NCI-H1930 (cell line): ENCODE measurements at places on chromosomes 3 and 15.
A peak's percentile ranks its signal among the peaks of the same experiment; 100 is the strongest.

DNA sequence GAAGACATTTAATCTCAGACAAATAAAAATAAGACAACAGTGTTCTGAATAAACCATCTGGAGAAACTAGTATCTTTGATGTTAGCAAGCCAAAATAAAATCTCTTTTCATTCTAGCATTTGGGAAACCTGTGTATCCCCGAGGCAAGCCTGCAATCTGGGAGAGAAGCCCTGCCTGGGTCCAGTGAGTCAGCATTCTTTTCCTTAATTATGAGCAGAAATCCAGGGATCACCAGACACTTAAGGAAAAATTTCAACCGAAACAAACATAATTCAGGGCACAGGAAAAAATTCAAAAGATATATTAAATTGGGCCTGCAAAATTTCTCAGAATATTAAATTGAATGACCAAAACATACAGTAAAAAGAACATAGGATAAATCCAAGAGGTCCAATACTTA, 4.2 kb downstream of the NCBP2 start:
- no peak for DNase-seq

GRCh38 chr3:134933997-134934396, 138.9 kb downstream of the EPHB1 start:
- no peak for DNase-seq

DNA sequence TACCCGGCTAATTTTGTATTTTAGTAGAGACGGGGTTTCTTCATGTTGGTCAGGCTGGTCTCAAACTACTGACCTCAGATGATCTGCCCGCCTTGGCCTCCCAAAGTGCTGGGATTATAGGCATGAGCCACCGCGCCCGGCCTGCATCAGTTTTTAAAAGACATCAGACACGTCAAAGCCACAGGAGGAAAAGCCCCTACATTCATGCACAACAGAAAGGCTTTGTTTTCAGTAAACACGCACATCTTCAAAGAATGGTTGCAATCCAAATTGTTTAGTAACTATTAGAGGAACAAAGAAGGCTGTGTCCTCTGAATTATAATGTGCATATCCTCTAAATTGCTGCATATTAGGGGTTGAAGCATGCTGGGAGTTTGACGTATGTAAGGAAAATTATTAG, 53.3 kb downstream of the BTD start:
- no peak for DNase-seq

- no peak for DNase-seq
These were observed 154.5 kb upstream of the TBL1XR1 start for GRCh38 chr3:177351757-177352158.

GRCh38 chr15:52789008-52789600, 1.0 kb downstream of the ONECUT1 start:
- no peak for DNase-seq

GRCh38 chr15:54816401-54816800, 380.3 kb downstream of the RSL24D1 start:
- DNase-seq, result no peak

GRCh38 chr3:186994000-186994955, 64.0 kb downstream of the ST6GAL1 start:
- no peak for DNase-seq

DNA sequence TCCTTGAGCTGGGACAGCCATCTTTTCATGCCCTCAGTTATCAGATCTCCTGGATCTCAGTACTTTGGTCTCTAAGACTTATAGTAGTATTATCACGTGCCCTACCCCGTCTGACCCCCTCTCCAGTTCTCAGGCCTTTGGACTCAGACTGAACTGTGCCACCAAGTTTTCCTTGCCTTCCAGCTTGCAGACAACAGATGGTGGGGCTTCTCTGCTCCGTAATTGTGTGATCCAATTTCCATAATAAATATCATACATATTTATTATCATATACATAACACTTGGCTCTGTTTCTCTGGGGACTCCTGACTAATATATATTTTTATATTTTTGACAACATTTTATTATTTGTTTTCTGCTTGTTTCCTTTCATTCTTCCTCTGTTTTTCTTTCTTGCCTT, 458.8 kb upstream of the SEMA6D start:
- DNase-seq, result no peak

- DNase-seq, result no peak
These were observed 6.2 kb downstream of the STIMATE start for GRCh38 chr3:52891164-52891563.

DNA sequence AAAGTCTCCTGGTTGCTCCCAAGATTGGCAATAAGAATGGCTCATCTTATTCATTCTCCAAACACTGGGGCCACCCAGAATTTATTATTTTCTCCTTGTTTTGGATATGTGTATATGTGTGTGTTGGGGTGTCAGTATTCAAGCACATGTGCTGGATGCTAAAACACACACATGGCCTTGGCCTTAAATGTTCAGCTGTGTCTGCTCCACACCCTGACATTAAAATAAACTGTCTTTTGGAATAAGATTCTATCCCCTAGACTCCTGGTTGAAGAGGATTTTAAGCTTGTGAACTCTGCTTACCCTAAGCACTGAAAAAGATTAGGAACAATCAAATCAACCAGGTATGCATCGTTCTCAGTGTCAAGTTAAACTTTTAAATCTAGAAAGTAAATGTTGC, 382.9 kb upstream of the MCTP2 start:
- no peak for DNase-seq

DNA sequence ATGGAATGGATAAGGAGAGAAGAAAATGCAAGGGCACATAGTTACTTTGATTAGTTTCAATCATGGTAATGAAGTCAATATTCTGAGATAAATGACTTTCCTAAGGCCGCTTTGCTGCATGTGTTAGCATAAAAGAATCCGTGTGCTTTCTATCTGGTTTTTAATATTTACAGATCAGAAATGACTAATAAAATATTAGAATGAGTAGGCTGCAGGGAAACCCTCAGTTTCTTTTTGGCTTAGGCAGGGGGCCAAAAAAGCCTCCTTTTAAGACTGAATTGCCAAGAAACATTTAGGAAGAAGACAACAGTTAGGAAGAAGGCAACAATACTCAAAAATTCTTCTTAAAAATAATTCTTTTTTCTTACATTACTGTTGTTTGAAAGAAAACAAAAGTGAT, 11.6 kb downstream of the NEK11 start:
- no peak for DNase-seq

DNA sequence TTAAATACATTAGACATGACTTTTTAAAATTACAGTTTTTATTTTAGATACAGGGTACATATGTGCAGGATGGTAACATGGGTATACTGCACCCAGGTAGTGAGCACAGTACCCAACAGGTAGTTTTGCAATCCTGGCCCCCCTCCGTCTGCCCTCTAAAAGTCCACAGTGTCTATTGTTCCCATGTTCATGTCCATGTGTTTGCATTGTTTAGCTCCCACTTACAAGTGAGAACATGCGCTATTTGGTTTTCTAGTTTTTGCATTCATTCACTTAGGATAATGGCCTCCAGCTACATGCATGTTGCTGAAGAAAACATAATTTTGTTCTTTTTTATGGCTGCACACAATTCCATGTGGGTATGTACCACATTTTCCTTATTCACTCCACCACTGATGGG, 23.8 kb downstream of the C3orf70 start:
- no peak for DNase-seq

GRCh38 chr3:11248596-11248995, 23.6 kb upstream of the ATG7 start:
- no peak for DNase-seq

- DNase-seq, result no peak
These were observed 464.1 kb upstream of the RARB start for GRCh38 chr3:24963762-24964625.

DNA sequence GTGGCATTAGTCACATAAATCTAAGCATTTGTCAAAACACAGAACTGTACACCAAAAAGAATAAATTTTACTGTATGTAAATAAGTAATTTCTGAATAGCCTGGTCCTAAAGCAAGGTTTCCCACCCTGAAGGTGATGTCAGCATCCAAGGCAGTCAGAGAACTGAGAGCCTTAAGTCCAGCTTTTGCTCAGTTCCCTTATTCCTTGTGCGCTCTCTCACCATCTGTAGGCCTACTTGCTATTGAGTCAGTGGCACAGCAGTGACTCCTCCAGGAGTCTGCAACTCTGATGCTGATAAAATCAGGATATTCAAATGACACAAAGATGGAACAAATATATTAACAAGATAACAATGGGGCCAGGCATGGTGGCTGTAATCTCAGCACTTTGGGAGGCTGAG, 22.3 kb downstream of the VPS39 start:
- DNase-seq, result no peak

GRCh38 chr15:40894681-40895448, 615 bp downstream of the VPS18 start:
- DNase-seq, result peak; percentile 5

DNA sequence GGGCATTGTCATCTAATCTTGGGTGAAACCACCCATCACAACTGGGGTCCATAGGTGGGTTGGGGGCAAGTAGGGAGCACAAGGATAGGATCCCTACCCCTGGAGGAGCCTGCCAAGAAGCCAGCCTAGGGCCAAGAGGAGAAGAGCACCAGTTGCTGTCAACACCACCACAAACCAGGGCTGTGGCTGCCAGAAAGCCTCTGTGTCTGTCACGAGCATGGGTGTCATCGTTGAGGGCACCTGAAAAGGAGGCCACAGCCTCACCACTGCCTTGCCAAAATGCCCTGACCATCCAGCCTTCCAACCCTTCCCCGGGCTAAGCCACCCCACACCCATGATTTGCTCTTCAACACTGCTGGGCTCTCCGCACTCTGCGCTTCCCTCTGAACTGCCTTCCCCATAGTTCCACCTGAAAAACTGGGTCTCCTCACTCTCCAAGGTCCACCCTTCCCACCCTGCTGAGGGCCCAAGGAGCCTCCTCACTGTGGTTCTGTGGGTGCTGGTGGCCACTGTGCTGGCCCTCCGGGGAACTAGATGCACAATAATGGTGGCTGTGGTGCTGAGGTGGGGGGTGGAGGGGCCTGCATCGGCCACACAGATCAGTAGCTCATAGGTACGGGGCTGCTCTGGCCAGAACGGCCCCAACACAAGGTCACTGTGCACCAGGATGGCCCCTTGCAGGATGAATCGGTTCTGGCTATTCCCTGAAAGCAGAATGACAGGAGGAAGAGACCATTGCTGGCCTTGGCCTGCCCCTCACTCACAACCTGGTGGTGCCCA, 6.2 kb upstream of the IP6K1 start:
- no peak for DNase-seq

DNA sequence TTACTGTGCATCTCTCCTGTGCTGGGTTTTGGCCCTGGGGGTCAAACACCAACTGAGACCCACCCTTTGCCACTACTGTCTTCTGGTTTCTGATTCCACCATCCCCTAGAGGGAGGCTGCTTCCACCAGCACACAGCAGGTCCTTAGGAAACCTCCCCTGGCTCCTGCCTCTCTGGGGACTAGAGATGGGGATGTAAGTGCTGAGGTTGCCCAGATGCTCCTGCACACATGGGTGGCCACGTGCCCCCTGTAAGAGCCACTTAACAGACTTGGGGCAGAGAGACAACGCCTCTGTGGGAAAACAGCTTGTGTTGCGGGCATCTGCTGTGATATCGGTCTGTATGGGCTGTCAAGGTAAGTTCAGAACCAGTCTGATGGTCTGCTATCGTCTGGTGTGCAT, 83.4 kb downstream of the ATP2B2 start:
- DNase-seq, result no peak
